ENCODE measurements at places on chromosomes 5 and 9.
A peak's percentile ranks its signal among the peaks of the same experiment; 100 is the strongest.

- H3K27ac ChIP-seq = no peak overlapping the region
- no peaks in the 10 kb centered on the region for H3K27me3 ChIP-seq
- no peak overlapping the region for H3K4me3 ChIP-seq
- H3K36me3 ChIP-seq = no peaks in the 10 kb centered on the region
Measured at GRCh38 chr9:14783358-14783757, 60.8 kb upstream of the CER1 start.

- DNase-seq = no peak
- H3K4me1 ChIP-seq = peaks cover 38% of the 10 kb centered on the region
- no peaks in the 10 kb centered on the region for H3K27me3 ChIP-seq
- H3K27ac ChIP-seq = no peak overlapping the region
- no peak overlapping the region for H3K4me3 ChIP-seq
Measured at GRCh38 chr5:135376961-135377624, 21.9 kb downstream of the MACROH2A1 start.

GRCh38 chr5:71839096-71839884 lies 120.2 kb downstream of the CARTPT start:
- no peak overlapping the region for H3K27ac ChIP-seq
- no peaks in the 10 kb centered on the region for H3K4me1 ChIP-seq
- H3K27me3 ChIP-seq = 0 out of 2 replicates have a peak, but pooled peaks cover 3% of the 10 kb centered on the region
- H3K36me3 ChIP-seq = no peaks in the 10 kb centered on the region
- no peak overlapping the region for H3K4me3 ChIP-seq

DNA sequence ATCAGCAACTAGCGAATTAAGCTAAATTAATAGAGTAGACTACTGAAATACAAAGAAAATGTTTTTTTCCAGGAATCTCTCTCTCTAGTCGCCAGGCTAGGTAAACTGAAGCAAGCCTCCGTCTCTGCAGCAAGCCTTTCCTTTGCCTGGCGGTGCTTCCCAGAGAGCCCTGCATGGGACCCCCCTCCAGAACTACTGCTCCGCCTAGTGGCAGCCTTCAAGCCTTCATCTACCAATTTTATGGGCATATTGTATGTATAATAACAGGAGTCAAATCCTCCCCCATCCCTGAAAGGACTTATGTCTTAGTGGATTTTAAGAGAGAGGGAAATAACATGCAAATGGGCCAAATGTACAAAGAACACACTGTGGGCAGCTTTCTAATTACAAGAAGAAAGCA lies 241.9 kb downstream of the SAXO1 start:
- H3K36me3 ChIP-seq = peaks cover 47% of the 10 kb centered on the region
- H3K27me3 ChIP-seq = no peaks in the 10 kb centered on the region
- no peak overlapping the region for H3K4me3 ChIP-seq
- no peak overlapping the region for H3K27ac ChIP-seq

- peak; percentile 83 for DNase-seq
- no peak overlapping the region for H3K4me3 ChIP-seq
- no peaks in the 10 kb centered on the region for H3K36me3 ChIP-seq
- peak overlapping the region; percentile 80 for H3K27ac ChIP-seq
- peaks cover 31% of the 10 kb centered on the region for H3K4me1 ChIP-seq
Measured at GRCh38 chr9:11933926-11934325, 759.3 kb upstream of the TYRP1 start.

DNA sequence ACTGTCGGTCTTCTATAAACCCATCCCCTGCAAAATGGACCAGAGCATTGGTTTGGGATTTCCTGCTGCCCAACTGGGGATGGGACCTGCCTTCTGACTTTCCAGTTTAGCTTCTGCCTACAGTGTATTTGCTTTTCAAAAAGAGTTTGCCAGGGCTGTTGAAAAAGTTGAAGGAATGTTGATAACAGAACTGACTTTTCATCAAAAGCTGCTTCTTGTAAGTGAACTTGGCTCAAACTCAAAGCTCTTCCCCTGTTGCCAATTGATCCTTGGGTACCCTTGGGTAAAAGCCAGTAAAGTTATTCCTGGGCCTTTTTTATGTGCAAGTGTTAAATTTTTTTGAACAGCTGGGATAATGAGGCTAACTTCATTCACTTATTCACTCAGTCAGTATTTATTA lies 142.9 kb upstream of the SLC30A5 start:
- H3K4me1 ChIP-seq = no peaks in the 10 kb centered on the region
- DNase-seq = no peak
- H3K27ac ChIP-seq = no peak overlapping the region
- no peaks in the 10 kb centered on the region for H3K36me3 ChIP-seq
- 0 out of 2 replicates have a peak, but pooled peaks cover 15% of the 10 kb centered on the region for H3K27me3 ChIP-seq

- peaks cover 28% of the 10 kb centered on the region for H3K4me1 ChIP-seq
- DNase-seq = no peak
- H3K27ac ChIP-seq = no peak overlapping the region
Measured at GRCh38 chr9:128895556-128895955, 13.6 kb downstream of the LRRC8A start.

- no peaks in the 10 kb centered on the region for H3K27me3 ChIP-seq
- peak overlapping the region; percentile 13 for H3K27ac ChIP-seq
- H3K36me3 ChIP-seq = no peaks in the 10 kb centered on the region
- peaks cover 13% of the 10 kb centered on the region for H3K4me1 ChIP-seq
- peak; percentile 46 for DNase-seq
- H3K4me3 ChIP-seq = no peak overlapping the region
Measured at GRCh38 chr9:115517335-115518075, 399.5 kb upstream of the TNC start.

DNA sequence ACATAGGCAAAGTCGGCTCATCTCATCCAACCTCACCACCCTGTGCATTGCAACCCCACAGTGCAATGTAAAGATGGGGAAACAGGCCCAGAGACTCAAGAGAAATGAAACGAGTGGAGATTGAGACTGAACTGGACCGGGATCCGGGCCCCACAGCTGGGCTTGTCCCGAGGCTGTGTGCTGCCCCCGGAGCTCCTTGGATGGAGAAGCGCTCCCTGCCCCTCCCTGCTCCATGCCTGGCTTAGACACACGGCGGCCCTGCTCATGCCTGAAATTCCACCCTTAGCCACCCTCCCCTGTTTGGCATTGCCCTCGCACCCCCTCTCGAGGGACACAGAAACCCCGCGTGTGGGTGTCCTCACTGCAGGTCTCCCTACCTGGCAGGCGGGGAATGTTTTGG lies 27.2 kb upstream of the FCN1 start:
- H3K27ac ChIP-seq = no peak overlapping the region
- DNase-seq = no peak
- H3K27me3 ChIP-seq = peaks cover 32% of the 10 kb centered on the region

DNA sequence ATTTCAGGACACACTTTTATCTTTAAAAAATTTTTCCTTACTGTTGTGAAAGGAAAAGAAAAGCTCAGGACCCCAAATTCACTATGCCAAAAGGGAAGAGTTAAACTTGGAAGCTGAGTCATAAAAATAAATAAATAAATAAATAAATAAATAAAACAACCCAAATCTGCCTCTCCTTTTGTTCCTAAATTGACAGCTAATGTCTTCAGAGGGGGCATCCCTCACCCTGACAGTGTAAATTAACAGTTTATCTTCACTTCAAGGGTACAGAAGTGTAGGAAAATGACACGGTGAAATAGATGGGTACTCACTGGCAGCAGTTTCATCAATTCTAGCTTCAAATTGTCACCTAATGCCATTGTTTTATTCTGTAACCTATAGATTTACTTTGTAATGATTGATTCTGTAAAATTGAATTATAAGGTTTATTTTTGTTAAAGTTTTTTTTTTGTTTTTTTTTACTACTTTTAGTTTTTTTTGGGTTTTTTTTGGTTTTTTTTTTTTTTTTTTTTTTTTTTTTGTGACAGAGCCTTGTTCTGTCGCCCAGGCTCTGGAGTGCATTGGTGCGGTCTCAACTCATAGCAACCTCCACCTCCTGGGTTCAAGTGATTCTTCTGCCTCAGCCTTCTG lies 18.5 kb upstream of the ANXA1 start:
- H3K36me3 ChIP-seq = no peaks in the 10 kb centered on the region
- H3K27ac ChIP-seq = peak overlapping the region; percentile 90
- peaks cover 48% of the 10 kb centered on the region for H3K4me1 ChIP-seq
- H3K4me3 ChIP-seq = peak overlapping the region; percentile 85

- no peaks in the 10 kb centered on the region for H3K27me3 ChIP-seq
- H3K4me1 ChIP-seq = no peaks in the 10 kb centered on the region
- H3K36me3 ChIP-seq = no peaks in the 10 kb centered on the region
- DNase-seq = no peak
Measured at GRCh38 chr9:109996936-109997580, 210.9 kb downstream of the C9orf152 start.

DNA sequence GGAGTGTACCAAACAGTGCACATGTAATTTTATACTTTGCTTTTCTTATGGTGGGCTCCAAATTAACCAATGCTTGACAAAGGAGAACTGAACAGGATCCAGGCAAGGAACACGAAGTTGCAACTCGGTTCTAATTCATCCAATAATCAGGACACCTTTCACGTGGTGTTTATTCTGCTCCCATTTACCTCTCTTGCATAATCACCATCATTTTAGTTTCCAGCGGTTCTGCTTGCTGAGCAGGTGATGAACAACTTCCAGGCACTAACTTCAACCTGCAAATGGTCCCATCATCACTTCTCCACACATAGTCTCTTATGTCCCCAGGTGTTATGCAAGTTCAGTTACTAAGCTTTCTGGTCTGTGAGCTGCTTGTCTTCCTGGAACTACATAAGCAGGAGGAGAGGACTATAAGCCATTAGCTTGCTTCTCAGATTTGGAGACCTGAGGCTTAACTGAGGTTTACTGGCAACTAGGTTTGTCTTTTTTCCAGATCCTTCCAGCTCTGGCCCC lies 326.8 kb upstream of the SLC30A5 start:
- DNase-seq = no peak
- no peaks in the 10 kb centered on the region for H3K36me3 ChIP-seq
- no peaks in the 10 kb centered on the region for H3K27me3 ChIP-seq
- no peak overlapping the region for H3K4me3 ChIP-seq
- H3K4me1 ChIP-seq = no peaks in the 10 kb centered on the region
- no peak overlapping the region for H3K27ac ChIP-seq

- H3K4me3 ChIP-seq = no peak overlapping the region
- DNase-seq = peak; percentile 54
- H3K4me1 ChIP-seq = peaks cover 27% of the 10 kb centered on the region
- peak overlapping the region; percentile 76 for H3K27ac ChIP-seq
- no peaks in the 10 kb centered on the region for H3K36me3 ChIP-seq
- no peaks in the 10 kb centered on the region for H3K27me3 ChIP-seq
Measured at GRCh38 chr9:438961-439768, 224.5 kb downstream of the DOCK8 start.

GRCh38 chr5:78829811-78830527 lies 155.1 kb downstream of the ARSB start:
- peaks cover 11% of the 10 kb centered on the region for H3K4me1 ChIP-seq
- DNase-seq = no peak
- H3K27ac ChIP-seq = no peak overlapping the region
- H3K36me3 ChIP-seq = no peaks in the 10 kb centered on the region

DNA sequence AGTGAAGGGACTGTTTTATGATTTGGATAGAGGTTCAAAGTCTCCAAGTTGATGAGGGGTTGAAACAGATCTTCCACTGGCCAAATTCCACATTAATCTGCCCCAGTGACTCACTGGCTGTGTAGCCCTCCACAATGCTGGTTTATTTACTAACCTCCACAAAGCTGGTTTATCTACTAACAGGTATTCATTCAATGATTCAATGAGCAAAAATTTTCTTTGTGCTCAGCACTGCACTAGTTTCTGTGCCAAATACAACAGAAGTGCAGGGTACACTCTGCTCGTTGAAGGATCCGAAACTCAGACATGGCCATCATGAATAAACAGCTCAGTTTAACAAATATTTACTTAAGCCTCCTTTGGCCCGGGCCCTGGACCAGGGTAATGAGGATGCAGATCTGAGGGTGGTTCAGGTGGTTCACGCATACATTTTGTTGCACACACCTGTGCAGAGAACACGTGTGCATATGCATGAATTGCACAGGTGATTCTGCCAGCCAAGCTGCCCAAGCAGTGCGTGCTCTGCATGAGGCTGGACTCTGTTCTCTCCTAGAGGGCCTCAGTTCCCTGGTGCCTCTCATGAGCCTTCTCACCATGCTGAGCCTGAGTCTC lies 71.0 kb downstream of the SH3PXD2B start:
- H3K4me3 ChIP-seq = no peak overlapping the region
- H3K4me1 ChIP-seq = peaks cover 16% of the 10 kb centered on the region
- H3K36me3 ChIP-seq = peaks cover 31% of the 10 kb centered on the region
- H3K27me3 ChIP-seq = no peaks in the 10 kb centered on the region

GRCh38 chr5:118506217-118506852 lies 482.0 kb downstream of the DTWD2 start:
- no peaks in the 10 kb centered on the region for H3K4me1 ChIP-seq
- H3K4me3 ChIP-seq = no peak overlapping the region
- no peak overlapping the region for H3K27ac ChIP-seq
- H3K36me3 ChIP-seq = no peaks in the 10 kb centered on the region
- no peaks in the 10 kb centered on the region for H3K27me3 ChIP-seq

- H3K27me3 ChIP-seq = no peaks in the 10 kb centered on the region
- peak overlapping the region; percentile 51 for H3K27ac ChIP-seq
- DNase-seq = peak; percentile 56
- H3K36me3 ChIP-seq = no peaks in the 10 kb centered on the region
- peaks cover 28% of the 10 kb centered on the region for H3K4me1 ChIP-seq
- H3K4me3 ChIP-seq = no peak overlapping the region
Measured at GRCh38 chr5:151469386-151469785, 22.0 kb downstream of the SLC36A1 start.

DNA sequence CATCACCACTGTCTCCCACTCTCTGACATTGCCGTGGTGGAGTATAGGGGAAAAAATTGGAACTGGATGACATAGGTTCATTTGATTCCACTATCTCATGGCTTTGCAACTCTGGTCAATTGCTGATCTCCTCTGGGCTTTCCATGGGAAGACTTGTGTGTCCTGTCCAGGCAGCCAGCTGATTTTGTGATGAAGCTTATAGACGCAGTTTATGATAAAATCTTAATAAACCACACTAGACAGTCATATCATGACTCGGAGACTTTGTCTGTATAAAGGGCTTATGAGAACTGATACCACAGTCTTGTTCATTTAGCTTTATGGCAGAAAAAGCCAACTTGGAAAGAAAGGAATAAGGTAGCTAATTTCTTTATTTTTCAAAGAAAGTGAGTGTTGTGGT lies 296.5 kb downstream of the MAST4 start:
- H3K27me3 ChIP-seq = no peaks in the 10 kb centered on the region
- no peak overlapping the region for H3K4me3 ChIP-seq
- H3K4me1 ChIP-seq = peaks cover 6% of the 10 kb centered on the region
- H3K36me3 ChIP-seq = no peaks in the 10 kb centered on the region
- peak; percentile 36 for DNase-seq
- H3K27ac ChIP-seq = no peak overlapping the region

DNA sequence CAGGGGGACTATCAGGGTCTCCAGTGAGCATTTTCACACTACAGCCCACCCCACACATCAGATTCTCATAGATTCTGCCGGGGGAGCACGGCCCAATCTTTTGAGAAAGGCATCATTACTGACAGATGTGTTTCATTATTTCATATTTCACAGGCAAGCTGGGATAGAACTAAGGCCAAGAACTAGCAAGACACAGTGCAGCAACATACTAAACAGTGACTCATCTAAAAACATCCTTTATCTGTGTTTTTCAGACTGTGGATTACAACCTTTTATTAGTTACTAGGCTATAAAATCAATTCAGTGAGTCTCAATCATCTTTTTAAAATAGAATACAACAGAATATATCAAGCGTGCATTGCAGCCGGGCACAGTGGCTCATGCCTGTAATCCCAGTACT lies 59.8 kb downstream of the CPLANE1 start:
- peak; percentile 47 for DNase-seq
- H3K27ac ChIP-seq = no peak overlapping the region
- peaks cover 37% of the 10 kb centered on the region for H3K36me3 ChIP-seq
- no peaks in the 10 kb centered on the region for H3K4me1 ChIP-seq
- no peaks in the 10 kb centered on the region for H3K27me3 ChIP-seq

All from GM23248 (cell line).